ENCODE measurements at places on chromosomes 16 and 17.

- DNase-seq: no peak
Observed at GRCh38 chr17:69858460-69858859, 216.6 kb upstream of the KCNJ16 start.

- no peak for DNase-seq
Observed at GRCh38 chr16:48210747-48211146, 33.4 kb upstream of the LONP2 start.

DNA sequence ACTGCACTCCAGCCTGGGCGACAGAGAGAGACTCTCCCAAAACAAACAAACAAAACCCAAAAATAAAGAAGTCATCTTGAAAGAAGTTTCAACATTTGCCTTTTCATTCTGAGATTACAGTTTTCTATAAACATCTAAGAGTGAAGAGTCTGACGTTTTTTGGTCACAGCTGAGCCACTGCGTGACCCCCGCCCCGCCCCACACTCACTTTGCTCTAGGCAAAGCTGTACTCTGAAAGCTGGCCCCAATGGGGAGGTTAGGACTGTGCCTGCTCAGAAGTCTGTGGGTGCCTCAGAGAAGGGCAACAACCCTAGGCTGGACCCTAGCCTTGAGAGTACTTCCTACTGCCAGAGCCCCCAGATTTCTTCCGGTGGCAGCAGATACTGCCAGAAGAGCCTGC lies 19.3 kb downstream of the CYB5D2 start:
- DNase-seq: no peak

GRCh38 chr17:27457731-27458523 lies 1.7 kb downstream of the KSR1 start:
- DNase-seq: peak; percentile 20

DNA sequence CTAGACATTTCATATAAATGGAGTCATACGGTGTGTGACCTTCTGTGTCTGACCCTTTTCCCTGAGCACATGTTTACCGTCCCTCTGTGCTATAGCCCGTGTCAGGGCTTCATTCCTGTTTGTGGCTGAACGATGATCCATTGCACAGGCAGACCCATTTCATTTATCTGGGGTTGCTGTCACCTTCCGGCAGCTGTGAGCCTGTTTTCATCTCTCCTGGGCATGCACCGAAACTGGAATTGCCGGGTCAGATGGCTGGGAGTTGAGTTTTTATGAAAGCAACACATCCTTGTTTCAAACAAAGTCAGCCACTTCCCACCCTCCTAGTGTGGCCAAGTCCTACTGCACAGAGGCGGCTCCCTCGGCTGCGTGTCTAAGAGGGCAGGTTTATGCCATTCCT lies 25.5 kb downstream of the BAIAP2 start:
- no peak for DNase-seq

DNA sequence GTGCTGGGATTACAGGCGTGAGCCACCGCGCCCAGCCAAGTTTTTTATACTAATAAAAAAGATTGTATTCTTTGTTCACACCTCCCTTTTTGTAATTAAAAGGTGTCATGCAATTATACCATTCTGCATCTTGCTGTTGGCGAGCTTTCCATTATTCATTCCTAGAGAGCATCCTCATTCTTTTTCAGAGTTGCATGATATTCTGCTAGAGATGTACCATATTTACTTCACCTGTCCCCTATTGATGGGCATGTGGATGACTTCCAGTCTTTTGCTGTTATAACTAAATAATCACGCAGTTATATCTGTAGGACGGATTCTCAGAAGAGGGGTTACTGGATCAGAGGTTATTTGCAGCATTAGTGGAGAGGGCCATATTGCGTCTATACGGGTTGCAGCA lies 17.0 kb downstream of the SGSM2 start:
- no peak for DNase-seq

DNA sequence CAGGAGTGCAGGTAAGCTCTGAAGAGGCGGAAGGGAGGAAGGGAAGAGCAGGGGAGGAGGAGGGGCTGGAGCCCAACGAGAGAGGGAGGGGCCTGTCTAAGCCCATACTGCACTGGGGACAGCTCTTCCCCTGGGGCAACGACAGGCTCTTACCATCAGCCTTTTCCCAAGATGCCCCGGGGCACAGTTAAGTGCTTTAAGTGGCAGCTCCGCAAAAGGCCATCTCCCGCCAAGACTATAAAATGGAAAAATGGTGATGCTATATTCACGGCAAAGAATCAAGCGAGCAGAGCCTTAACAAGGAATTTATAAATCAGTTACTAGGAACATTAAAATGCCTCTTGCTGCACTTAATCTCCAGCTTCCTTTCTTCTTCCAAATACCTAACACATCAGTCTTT lies 110.2 kb upstream of the NLRP1 start:
- DNase-seq: no peak

DNA sequence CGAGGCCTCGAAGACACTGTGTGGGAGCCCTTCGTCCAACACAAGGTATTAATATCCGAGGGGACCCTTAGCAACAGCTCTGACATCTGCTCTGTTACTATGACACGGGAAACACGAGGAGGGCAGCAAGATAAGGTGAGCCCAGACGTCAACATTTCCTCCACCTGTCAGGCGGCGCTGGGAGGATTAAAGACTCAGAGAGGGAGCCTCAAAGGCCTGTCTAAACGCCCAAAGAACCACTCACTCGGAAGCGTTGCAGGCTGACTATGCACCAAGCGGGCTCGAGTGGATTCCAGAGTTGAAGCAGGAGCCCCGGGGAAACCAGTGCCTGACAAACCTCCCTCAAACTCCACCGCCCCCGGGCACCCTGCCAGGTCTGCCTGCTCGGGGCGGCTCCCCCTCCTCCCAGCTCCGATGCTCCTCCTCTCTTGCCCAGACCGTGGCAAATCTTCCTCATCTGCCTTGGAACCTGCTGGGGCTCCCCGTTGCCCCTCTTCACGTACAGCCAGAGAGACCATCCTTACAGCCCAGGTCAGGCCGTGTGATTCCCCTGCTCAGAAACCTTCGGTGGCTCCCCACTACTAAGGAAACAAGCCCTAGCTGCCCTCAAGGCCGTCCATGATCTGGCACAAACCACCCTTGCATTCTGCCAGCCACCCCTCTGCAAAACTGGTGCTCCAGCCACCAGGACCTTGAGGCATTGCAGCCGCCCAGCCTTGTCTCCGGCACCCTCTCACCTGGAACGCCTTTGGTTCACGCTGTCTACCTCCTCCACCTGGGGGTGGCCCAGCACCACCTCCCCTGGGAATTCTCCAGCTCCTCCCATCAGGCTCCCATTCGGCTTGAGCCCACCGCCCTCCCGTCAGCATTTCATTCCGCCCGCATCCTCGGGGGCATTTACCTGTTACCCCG lies 16.2 kb downstream of the RPH3AL start:
- no peak for DNase-seq

GRCh38 chr17:61335845-61336655 lies 63.6 kb upstream of the TBX2 start:
- no peak for DNase-seq

DNA sequence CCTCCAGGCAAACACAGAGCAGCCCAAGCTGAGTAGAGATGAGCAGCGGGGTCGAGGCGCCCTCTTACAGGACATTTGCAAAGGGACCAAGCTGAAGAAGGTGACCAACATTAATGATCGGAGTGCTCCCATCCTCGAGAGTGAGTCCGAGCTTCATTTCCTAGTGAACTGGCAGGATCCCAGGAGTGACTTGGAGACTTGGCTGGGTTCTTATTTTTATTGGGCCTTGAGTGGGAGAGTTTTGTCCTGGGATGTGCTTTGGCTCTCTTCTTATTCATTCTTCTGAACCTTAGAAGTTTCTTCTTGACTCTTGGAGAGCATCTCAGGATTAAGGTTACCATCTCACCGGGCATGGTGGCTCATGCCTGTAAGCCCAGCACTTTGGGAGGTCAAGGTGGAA lies 27.2 kb upstream of the CDC6 start:
- no peak for DNase-seq

DNA sequence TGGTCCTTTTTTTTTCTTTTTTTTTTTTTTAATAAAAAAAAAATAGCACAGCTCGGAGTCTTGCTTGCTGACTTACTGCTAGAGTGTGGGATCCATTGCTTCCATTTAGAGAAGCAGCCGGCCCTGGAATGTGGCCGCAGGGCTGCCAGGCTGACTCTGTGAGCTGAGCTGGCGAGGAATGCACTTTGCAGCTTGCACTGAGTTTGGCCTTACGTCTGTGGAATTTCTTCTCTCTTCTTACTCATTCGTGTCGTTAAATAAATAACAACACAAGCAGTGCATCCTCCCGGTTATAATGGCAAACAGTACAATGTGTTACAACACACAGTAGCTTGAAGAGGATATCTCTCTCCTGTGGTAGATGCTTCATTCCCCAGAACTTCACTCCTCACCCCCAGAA lies 69.2 kb downstream of the PRKCB start:
- no peak for DNase-seq

DNA sequence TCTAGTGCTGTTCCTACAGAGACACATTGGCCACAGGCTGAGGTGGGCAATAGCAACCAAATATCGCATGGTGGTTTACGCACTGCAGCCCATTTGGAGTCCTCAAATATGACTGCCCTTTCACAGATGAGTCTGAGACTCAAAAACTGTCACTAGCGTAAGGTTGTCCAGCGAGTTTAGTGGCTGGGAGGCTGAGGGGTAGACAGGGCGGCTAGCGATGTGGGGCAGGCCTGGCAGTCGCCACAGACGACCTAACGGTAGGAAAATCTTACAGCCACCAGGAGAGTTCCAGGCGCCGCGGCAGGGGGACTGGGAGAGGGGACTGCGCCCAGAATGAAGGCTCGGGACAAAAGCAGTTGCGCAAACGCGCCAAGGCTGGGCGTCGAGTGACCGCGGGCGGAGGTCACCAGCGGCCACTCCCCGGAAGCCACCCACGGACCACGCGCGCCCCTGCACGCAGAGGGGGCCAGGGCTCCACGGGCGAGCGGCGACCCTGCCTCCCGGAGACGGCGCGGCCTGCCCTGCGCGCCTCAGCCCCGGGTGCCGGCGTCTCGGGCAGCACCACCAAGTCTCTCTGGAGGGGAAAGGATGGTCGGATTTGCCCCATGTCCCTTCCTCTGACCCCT lies 699 bp upstream of the MAP1LC3B start:
- no peak for DNase-seq

DNA sequence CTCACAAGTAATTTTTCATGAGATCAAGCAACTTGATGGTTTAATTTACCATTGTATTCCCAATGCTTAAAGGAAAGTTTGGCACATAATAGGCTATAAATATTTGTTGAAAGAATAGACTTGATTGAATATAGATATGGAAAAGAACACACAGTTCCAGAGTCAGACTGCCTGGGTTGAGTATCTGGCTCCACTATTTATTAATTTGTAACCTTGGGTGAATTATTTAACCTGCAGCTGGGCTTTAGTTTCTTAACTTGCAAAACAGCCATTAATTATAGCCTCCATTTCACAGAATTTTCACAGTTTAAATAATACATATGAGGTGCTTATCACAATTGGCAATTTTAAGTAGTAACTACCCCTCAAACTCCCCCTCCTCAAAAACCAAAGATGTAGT lies 73.6 kb downstream of the NCOR1 start:
- no peak for DNase-seq

GRCh38 chr17:17075125-17075781 lies 33.0 kb downstream of the MPRIP start:
- no peak for DNase-seq

DNA sequence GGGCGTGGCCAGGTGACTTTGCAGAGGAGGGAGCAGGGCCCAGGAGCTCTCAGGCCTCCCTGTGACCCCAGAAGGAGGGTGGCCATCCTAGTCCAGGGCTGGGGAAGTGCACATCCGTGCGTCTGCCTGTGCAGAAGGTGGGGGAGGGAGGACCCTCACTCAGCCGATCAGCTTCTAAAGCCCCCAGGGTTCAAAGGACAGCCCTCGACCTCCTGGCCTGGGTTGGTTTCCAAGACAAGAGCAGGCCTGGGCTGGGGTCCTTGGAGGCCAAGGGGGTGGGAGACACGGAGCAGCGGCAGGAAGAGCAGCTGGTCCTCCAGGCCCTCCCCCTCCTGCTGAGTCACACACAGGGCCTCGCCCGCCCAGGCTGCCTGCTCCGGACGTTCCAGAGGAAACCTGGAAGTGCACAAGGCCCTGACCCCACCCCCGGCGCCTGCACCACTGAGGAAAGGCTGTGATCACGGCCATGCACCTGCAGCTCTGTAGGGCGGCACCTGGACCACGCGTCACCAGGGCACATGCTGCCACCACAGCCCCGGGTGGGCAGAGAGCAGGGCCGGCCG lies 67.1 kb upstream of the ZNF469 start:
- no peak for DNase-seq

GRCh38 chr17:71741836-71742235 lies 379.0 kb upstream of the SOX9 start:
- DNase-seq: no peak

DNA sequence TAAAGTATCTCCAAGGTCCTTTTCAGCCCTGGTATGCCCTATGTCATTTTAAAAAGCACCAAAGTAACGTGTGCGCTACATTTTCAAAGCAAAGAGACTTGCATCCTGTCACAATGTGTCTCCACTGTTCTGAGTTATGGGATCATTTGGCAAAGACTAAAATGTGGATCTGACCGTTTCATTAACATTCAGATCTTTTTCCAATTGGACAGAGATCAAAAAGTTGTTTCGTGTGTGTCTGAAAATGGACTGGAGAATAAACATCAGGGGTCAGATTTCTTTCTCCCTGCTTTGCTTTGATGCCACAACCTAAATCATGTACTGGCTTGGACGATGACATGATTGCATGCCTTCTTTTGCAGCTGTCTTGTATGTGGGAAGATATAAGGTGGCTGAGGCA lies 136.0 kb upstream of the NOG start:
- no peak for DNase-seq

- DNase-seq: no peak
Observed at GRCh38 chr17:38417210-38417951, 10.9 kb upstream of the ARHGAP23 start.

GRCh38 chr17:67633751-67634211 lies 84.0 kb upstream of the NOL11 start:
- DNase-seq: no peak

- no peak for DNase-seq
Observed at GRCh38 chr17:66331038-66331816, 28.8 kb downstream of the PRKCA start.

- DNase-seq: no peak
Observed at GRCh38 chr17:28001149-28001548, 41.3 kb upstream of the NLK start.

DNA sequence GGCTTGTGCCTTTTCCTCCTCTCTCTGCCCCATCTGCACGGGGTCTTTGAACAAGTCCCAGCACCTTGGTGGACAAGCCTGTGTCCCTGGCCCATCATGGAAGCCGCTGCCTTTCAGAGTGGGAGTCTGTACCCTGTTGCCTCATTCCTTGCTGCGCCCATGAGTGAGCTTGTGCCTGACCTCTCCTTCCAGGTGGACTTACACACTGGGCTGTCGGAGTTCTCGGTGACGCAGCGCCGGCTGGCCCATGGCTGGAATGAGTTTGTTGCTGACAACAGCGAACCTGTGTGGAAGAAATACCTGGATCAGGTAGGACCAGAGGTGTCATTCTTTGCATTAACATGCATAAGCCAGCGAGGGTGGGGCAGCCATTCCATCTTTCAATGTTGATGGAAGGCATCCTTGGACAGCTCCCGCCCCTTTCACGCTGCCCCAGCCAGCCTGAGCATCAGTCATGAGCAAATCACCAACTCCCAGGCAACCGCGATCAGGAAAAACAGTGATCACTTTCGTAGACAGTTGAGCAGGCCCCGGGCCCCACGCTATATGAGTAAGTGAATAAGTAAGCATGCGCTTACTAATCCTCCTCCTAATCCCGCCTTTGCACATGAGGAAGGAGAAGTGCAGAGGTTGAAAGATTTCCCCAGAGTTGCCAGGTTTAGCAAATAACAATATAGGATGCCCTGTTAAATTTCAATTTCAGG lies 36.8 kb downstream of the ATP2C2 start:
- DNase-seq: no peak

GRCh38 chr16:78608305-78608776 lies 508.9 kb downstream of the WWOX start:
- no peak for DNase-seq

- no peak for DNase-seq
Observed at GRCh38 chr17:45440161-45440778, 7.6 kb upstream of the ARHGAP27 start.

All from AG09319 (cell line).